NCI-H2227 treated with DMSO at 0.1 percent for 48 hours (cell line): ENCODE measurements at places on chromosomes 4 and X.

- no peak for DNase-seq
Observed at GRCh38 chr4:73308286-73308685, 49.7 kb upstream of the ANKRD17 start.

DNA sequence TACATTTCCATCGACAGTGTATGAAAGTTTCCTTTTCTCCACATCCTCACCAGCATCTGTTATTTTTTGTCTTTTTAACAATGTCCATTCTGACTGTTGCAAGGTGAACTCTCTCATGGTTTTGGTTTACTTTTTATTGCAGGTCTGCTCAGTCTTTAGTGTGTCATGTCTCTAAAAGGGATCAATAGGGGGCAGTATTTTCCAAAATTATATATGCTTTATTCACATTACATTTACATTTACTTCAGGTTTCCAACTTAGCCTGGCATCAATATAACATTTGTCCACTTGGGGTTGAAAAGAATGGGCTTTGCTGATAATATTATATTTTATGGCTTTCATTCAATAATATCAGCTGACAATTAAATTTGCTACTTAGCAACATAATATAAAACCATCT lies 265.0 kb upstream of the SLITRK2 start:
- DNase-seq = no peak

DNA sequence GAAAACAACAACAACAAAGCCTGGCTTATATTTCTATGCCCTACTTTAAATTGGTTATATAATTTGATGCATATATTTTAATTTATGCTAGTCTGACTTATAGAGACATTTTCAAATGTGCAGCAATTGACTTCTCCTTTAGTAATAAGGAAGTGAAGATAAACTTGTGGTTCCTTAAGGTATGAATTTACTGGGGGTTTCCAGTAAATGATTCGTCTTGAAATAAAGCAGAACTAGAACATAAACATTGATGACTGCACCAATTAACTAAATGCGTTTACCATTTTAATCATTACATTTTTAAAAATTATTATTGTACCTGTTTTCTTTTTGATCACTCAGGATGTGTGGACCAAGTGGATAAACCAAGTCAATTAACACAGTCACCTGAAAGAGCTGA lies 99.6 kb upstream of the CCSER1 start:
- DNase-seq = no peak

DNA sequence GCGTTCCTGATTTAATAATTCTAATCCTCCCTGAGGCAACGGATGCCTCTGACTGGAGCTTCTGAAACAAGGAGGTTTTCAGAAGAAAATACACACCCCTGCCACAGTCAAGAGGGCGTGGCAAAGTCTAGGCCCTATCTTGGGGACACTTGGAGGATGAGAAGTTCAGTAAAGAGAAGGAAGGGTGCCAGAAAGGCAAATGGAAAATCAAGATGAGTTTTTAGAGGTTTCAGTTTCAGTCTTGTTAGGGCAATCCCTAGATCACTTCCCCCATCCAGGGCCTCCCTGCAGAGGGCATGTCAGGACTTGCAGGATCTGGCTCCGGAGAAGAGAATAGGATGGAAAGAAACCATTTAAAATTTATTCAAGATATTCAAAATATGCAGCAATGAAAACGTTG lies 28.5 kb upstream of the FGF2 start:
- peak; percentile 38 for DNase-seq

GRCh38 chr4:41360921-41361793 lies 104.4 kb downstream of the UCHL1 start:
- peak; percentile 37 for DNase-seq

DNA sequence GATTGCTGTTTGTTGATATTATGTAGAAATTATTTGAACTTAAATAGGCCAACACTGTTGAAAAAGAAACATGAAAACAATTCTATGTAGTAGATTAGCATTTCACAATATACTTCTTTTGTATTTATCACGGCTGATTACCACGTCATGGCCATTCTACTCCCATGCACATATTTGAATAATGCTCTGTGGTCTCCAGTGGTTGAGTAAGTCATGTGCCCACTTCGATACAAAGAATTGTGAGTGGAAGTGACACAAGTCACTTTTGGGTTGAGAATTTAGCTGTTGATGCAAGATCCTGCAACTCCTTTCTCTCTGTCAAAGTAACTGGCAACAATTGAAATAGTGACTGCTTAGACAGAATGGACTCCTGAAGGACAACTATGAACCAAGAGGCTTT lies 6.7 kb upstream of the FSTL5 start:
- DNase-seq = no peak

GRCh38 chrX:49192722-49193328 lies 6.7 kb upstream of the PRICKLE3 start:
- DNase-seq = peak; percentile 31

GRCh38 chr4:153564630-153565525 lies 98.7 kb downstream of the TMEM131L start:
- no peak for DNase-seq

GRCh38 chr4:38820329-38821061 lies 15.9 kb upstream of the TLR1 start:
- no peak for DNase-seq
